ENCODE measurements at places on chromosomes 3 and 15.

DNA sequence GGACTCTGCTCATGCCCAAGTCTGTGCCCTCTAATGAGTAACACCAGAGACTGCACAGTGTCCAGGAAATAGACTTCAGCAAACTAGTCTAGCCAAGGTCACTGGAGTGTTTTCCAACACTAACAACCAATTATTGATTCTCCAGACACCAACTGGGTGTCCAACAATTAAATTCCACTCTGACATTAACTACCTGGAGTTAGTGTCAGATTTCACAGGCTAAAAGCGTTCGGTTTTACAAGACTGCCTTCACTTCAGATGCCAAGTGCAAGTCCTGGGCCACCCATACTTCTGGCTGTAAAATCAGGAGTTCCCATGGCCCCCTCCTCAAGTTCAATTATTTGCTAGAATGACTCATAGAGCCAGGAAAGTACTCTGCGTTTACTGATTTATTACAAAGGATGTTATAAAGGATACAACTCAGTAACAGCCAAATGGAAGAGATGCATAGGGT lies 20.8 kb upstream of the CFAP161 start:
- no peak for DNase-seq

DNA sequence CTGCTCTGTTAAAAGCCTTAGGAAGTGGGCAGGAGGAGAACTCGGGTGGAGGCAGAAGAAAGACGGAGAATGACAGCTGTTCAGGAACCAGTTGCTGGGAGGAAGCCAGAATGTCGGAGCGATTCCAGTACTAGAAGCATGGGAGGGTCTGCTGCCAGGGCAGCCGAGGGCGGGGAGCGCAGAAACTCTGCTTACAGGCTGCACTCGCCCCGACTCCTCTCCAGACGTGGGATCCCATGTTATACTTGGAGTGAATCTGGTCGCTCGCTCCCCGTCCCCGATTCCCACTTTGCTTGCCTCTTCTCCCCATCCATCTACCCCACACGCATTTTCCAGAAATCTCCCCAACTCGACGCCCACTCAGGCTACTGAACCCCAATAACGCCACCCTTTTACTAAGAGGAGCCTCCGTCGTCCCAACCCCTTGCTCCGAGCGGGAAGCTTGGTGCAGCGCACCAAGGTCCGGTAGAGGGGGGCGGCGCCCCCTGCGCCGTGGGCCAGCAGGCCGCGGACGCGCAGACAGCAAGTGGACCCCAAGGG lies 665 bp downstream of the GATM start:
- DNase-seq: no peak

- DNase-seq: no peak
Measured at GRCh38 chr15:66036859-66037258, 167.6 kb downstream of the RAB11A start.

DNA sequence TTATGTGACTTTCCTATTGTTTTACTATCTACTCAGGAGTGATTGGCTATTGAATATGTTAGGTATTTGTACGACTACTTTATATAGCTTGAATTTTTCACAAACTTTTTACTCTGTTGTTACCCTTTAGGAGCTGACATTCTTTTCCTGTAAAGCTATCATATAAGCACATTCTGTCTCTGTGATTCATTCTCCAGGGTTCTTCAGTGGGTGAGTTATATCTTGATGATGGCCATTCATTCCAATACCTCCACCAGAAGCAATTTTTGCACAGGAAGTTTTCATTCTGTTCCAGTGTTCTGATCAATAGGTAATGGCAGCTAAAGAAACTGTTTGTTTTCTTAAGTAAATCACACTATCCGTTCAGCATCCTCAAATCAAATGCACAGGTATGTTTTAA lies 10.1 kb upstream of the CAPN3 start:
- no peak for DNase-seq

- DNase-seq: no peak
Measured at GRCh38 chr3:18937574-18937973, 210.7 kb upstream of the KCNH8 start.

DNA sequence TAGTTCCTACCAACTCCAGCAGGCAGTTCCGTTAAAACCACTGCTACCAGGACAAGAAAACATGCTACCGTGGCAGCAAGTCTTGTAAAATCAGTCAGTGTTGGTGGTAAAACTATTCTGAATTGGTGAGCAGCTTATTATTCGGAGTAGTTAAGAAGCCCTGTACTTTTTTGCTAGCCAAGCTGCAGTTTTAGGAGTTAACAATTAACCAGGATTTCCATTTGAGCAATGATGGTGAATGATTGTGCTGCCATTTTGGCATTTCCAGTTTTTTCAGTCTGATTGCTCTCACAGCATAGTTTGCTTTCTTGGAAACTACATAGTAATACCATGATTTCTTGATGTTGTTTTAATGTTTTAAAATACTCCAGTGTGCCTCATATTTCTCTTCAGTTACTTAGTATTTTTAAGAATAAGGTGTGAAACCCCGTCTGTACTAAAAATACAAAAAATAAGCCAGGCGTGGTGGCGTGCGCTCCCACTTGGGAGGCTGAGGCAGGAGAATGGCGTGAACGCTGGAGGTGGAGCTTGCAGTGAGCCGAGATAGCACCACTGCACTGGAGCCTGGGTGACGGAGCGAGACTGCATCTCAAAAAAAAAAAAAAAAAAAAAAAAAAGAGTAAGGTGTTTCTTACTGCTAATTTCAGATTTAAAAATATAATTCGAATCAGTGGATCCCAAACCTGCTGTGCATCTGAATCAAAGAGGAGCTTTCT lies 43.8 kb upstream of the SCAANT1 start:
- no peak for DNase-seq

DNA sequence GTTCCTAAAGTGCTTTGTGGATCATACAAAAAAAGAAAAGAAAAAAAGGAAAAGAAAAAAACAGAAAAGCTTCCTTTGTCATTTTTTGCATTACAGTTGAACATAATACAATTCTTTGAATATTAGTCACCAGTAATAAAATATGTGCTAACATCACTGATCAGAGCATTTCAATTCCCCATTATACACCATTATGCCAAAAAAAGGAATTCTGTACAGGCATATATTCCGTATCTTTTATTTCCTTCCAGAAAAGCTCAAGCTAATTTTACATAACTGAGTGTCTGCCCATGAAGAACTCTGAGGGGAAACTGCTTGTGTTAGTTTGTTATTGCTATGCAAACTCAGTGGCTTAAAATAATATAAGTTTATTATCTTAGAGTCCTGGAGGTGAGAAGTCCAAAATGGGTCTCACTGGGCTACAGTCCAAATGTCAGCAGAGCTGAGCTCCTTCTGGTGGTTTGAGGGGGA lies 377.9 kb downstream of the GAP43 start:
- DNase-seq: no peak

- no peak for DNase-seq
Measured at GRCh38 chr3:87191175-87191574, 35.9 kb upstream of the CHMP2B start.

DNA sequence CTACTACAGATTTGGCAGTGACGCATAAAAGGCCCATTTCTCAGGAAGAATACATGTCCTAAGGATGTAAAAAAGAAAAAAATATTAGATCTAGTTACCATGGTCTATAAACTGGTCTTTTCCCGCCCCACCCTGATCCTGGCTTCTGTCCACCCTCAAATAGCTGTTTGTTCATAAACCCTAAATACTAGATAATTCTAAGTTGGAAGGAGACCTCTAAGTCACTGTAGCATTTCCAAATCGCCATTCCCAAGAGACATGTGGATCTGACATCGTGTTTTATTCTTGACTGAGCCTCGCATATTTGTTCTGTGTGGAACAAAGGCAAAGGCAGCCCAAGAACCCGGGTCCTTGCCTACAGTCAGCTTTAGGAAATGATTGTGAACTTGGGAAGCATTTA lies 49.0 kb downstream of the LMCD1 start:
- no peak for DNase-seq

All from NCI-H2107 (cell line).